Kidney tubule cell (primary cell): ENCODE measurements at places on chromosomes 3 and 15.
A peak's percentile ranks its signal among the peaks of the same experiment; 100 is the strongest.

DNA sequence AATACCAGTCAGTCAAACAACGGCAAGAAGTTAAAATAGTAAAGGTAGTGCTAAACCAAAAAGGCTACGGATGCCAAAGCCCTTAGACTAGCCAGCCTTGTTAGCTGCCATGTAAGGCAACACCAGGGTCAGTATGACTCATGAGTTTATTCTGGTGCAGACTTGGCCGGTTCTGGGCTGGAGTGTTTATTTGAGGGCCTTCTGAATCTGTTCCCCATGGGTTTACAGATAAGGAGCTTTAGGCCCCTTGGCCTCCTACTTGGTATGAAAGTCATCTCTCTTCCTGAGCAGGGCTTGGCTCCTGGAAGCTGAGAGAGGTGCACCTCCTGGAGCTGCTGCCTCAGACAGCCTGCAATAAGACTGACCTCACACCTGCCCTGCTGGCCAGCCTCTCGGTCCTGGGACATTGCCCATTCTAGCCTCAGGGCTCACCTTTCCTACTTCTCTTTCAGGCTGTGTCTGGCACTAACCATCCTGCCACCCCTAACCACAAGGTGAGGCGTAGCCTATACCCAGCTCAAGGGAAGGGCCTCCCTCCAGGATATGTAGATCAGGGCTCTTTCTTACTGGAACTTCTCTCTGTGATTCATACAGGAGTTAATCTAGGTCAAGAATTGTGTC lies 10.4 kb upstream of the RTP1 start:
- peak; percentile 73 for DNase-seq

DNA sequence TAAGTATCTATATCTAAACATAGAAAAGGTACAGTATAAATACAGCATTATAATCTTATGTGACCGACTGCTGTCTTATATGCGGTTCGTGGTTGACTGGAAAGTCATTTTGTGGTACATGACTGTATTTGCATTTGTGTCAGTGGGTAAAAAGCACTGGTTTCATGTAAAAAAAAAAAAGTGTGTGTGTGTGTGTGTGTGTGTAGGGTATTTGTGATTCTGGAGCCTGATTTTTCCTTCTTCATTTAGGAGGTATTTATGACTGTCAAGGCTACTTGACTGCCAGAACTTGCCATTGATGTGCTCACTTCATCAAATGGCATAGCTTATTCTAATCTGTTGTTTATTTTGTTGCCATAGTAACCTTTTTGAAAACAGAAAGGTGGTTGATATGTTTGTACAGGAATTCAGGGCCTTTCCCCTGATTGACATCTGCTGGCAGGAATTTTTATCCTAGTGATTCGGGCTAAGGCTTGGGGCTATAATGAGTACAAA lies 63.2 kb downstream of the AKAP13 start:
- DNase-seq: peak; percentile 94

DNA sequence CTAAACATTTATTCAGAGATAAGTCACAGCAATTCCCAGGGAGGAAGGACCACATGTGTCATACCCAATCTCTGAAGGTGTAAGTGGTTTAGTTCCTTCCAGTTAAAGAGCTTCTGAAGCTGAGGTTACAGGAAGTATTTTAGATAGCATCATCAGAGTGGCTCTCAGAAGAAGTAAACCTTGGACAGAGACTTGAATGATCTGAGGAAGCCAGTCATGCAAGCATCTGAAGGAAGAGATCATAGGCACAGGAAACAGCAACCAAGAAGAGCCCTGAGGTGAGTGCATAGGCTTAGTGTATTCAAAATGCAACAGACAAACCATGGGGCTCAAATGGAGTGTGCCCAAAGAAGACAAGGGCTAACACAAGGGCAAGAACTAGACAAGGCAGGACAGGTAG lies 210.3 kb downstream of the ULK4 start:
- DNase-seq: peak; percentile 9

DNA sequence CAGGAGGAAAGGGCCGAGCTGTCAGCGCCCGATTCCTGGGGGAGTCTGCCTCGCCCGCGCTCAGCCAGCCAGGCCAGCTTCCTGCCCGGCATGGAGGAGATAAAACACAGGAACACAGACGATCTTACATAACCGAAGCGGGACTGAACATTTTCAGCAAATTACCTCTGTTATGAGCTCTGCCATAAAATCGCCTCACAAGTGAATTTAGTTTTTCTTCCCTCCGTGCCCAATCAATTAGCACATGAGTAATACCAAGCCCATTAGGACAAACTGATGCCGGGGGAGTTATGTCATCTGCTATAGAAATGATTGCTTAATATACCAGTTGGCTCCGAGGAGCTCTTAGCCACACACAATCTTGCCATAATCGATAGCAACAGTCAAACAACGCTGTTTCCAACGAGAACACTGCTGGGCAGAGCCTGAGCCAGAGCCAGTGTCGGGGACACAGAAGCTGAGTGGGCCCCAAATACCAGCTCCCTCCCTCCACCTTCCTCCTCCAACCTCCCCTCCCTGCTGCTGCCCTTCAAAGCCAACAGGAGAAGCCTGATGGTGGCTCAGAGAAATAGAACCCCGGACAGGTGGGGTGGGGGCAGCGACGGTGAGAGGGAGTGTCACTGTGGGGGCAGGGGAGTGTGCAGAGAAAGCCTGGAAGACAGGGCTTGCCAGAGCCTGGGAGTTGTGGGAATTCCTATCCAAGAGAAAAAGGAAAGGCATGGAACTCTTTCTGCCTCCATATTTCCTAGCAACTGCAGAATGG lies 279.4 kb upstream of the TLE3 start:
- peak; percentile 31 for DNase-seq

- DNase-seq: peak; percentile 56
Observed at GRCh38 chr15:59138243-59138642, 33.3 kb downstream of the CCNB2 start.

DNA sequence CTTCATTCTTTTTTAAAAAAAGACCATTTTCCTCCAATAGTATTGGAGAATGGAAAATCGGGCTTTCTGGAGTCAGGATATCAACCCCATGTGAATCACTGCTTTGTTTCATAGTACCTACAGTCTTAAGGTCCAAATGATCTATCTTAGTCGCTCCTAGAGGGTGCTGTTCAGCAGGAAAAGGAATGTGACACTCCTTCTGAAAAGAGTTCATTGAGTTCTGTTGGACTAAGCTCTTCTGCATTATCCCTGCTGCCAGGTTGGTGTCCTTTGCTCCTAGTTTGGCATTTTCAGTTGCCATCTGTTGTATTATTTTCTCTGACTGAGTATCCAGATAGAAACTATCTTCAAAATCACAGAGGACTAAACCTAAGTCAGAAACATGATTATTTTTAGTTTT lies 57.2 kb downstream of the POLQ start:
- DNase-seq: peak; percentile 14

DNA sequence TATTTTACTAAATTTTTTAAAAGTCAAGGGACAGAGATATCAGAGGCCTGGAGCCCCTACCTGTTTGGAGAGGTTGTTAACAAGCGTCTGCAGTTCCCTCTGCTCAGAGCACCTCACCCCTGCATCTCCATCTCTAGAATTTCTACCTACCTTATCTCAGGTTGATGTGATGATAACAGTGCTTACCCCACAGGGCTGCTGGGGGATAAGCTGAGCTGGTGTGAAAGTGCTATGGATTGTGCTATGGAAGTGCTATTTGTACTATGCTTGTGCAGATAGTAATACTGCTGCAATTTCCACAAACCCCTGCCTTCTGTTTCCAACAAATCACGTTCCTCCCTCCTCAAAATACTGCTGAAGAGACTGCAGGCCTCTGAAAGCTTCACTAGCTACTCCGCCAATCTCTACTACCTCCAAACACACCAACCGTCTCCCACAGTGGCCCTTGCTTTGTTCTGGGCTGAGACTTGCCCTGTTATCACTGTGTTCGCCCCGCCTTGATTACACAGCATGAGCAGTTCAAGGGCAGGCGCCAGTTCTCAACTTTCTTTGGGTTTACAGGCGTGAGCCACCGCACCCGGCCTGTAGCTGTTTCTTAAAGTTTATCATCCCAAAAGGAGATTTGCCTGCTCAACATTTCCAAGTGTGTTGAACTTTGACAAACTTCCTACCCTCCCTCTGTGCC lies 28.4 kb upstream of the PARL start:
- no peak for DNase-seq

DNA sequence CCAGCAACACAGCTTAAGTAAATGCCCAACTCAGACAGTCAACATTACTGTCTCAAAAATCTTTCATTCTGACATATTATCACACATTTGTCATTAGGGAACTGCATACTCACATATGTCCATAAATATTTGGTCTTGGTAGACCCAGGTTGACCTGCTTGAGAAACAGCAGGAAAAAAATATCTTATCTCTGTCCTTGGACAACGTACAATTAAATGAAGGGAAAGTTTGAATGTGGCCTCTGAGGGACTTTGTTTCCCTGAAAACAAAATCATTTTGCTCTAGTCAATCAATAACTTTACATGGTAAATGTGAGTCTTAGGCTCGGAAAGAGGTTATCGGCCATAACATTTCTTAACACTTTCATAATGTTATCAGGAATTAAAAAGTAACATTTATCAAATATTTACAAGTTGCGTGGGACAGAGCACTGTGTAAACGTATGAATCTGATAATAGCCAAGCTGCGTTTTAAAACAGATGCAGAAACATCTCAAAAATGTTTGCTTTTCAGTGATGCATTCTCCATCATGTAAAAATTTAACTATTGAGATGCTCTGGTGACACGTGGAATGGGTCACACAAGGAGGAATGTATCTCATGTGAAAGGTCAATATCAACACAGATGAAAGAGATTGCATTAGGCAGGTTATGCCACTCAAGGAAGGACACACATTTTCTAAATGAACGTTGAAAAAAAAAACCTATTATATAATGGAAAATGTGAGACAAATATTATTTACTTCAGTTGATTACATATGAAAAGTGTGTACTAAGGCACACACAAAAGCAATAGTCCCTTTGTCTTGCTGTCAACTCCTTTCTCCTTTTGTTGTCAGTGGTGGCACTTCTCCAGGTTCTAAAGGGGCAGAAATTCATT lies 304.4 kb downstream of the WDR72 start:
- DNase-seq: peak; percentile 49
